ENCODE measurements at places on chromosomes 3 and 15. TPM values are rescaled to one million over a fixed set of nuclear protein-coding genes. Genes with fewer than 3 reads are reported as not detected.

CCR1 gene
- polyA plus RNA-seq: 1.3 TPM

TRIM59 gene
- 1.5 TPM for polyA plus RNA-seq

ZNF502 gene
- polyA plus RNA-seq: 2.0 TPM

SEMA6D gene
- polyA plus RNA-seq: 10.2 TPM

ZNF662 gene
- polyA plus RNA-seq: 1.4 TPM

FEZF2 gene
- polyA plus RNA-seq: 4.6 TPM

FAIM gene
- polyA plus RNA-seq: 22.1 TPM

ZIC1 gene
- 13.4 TPM for polyA plus RNA-seq

MYO5C gene
- polyA plus RNA-seq: 1.1 TPM

ABHD2 gene
- 82.7 TPM for polyA plus RNA-seq

SH2D7 gene
- polyA plus RNA-seq: not detected

SCAMP5 gene
- polyA plus RNA-seq: 146 TPM

ARGFX gene
- polyA plus RNA-seq: not detected

MCCC1 gene
- polyA plus RNA-seq: 23.0 TPM

CPLX3 gene
- 2.1 TPM for polyA plus RNA-seq

GAP43 gene
- 151 TPM for polyA plus RNA-seq

GNAT1 gene
- 0.59 TPM for polyA plus RNA-seq

RBPMS2 gene
- polyA plus RNA-seq: 4.5 TPM

KY gene
- 0.44 TPM for polyA plus RNA-seq

TBC1D2B gene
- polyA plus RNA-seq: 14.2 TPM

C3orf70 gene
- polyA plus RNA-seq: 3.5 TPM

ARNT2 gene
- 65.6 TPM for polyA plus RNA-seq

ZNF621 gene
- polyA plus RNA-seq: 6.9 TPM

ITIH1 gene
- not detected for polyA plus RNA-seq

DNAJB11 gene
- polyA plus RNA-seq: 47.6 TPM

FBXO40 gene
- 0.17 TPM for polyA plus RNA-seq

SPINK8 gene
- 1.4 TPM for polyA plus RNA-seq

LMAN1L gene
- not detected for polyA plus RNA-seq

CEP97 gene
- polyA plus RNA-seq: 5.7 TPM

ALS2CL gene
- polyA plus RNA-seq: 0.39 TPM

GRIP2 gene
- 0.54 TPM for polyA plus RNA-seq

CCDC13 gene
- 4.3 TPM for polyA plus RNA-seq

NPHP3 gene
- 1.2 TPM for polyA plus RNA-seq

C3orf85 gene
- polyA plus RNA-seq: not detected

TM6SF1 gene
- 2.7 TPM for polyA plus RNA-seq

ROPN1 gene
- not detected for polyA plus RNA-seq

RNF13 gene
- polyA plus RNA-seq: 33.3 TPM

PRSS50 gene
- polyA plus RNA-seq: not detected

VWA5B2 gene
- 8.0 TPM for polyA plus RNA-seq

CLRN1 gene
- polyA plus RNA-seq: not detected

CHRFAM7A gene
- polyA plus RNA-seq: 0.61 TPM

GP5 gene
- polyA plus RNA-seq: not detected

PLA2G4B gene
- polyA plus RNA-seq: 1.2 TPM

CCDC39 gene
- polyA plus RNA-seq: 0.14 TPM

CCNB2 gene
- 68.9 TPM for polyA plus RNA-seq

SLC28A2 gene
- polyA plus RNA-seq: not detected

MRPL3 gene
- 67.0 TPM for polyA plus RNA-seq

GCNT3 gene
- polyA plus RNA-seq: not detected

MBD4 gene
- polyA plus RNA-seq: 15.6 TPM

LXN gene
- polyA plus RNA-seq: 2.1 TPM

CCR9 gene
- 0.25 TPM for polyA plus RNA-seq

WNT7A gene
- 1.4 TPM for polyA plus RNA-seq

GMNC gene
- not detected for polyA plus RNA-seq

CPB1 gene
- 0.75 TPM for polyA plus RNA-seq

MKRN2OS gene
- not detected for polyA plus RNA-seq

CEP152 gene
- 1.1 TPM for polyA plus RNA-seq

SLC9A9 gene
- polyA plus RNA-seq: 4.9 TPM

DGKG gene
- polyA plus RNA-seq: 3.8 TPM
